Tibial nerve (tissue), 4 donors: ENCODE measurements at places on chromosomes 6 and 20. TPM values are rescaled to one million over a fixed set of nuclear protein-coding genes. Genes with fewer than 3 reads are reported as not detected.

DNA sequence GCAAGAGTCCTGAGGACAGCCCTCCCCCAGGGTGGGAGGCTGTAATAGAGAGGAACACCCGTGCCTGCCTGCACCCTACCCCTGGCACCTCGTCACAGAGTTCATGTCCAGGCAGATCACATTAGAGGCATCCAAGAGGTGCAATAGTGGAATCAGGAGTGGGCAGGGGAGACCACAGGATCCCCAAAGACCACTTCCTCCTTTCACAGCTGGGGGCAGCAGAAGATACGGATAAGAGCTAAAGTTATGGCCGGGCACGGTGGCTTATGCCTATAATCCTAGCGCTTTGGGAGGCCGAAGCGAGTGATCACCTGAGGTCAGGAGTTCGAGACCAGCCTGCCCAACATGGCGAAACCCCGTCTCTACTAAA, 1.5 kb upstream of the CAPN11 start:
- DNase-seq: no peak

NKAPL gene
- 1.2 TPM for total RNA-seq

DNA sequence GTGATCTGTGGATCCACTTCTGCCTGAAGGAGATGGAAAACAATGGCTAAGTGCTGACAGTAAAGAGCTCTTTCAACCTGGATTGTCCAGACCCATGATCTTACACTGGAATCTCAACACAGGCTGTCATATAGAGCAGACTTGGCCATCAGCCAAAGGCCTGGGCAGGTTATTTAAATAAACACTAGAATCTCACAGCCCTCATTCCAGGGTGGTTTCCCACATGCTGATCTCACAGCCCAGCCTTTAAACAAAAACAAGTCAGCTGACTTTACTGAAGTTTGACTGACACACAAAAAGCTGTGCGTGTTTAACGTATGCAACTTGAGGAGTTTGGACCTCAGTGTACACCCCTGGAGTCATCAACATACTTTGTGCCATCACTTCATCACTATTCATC, 28.4 kb downstream of the SYNDIG1 start:
- DNase-seq: no peak

DNA sequence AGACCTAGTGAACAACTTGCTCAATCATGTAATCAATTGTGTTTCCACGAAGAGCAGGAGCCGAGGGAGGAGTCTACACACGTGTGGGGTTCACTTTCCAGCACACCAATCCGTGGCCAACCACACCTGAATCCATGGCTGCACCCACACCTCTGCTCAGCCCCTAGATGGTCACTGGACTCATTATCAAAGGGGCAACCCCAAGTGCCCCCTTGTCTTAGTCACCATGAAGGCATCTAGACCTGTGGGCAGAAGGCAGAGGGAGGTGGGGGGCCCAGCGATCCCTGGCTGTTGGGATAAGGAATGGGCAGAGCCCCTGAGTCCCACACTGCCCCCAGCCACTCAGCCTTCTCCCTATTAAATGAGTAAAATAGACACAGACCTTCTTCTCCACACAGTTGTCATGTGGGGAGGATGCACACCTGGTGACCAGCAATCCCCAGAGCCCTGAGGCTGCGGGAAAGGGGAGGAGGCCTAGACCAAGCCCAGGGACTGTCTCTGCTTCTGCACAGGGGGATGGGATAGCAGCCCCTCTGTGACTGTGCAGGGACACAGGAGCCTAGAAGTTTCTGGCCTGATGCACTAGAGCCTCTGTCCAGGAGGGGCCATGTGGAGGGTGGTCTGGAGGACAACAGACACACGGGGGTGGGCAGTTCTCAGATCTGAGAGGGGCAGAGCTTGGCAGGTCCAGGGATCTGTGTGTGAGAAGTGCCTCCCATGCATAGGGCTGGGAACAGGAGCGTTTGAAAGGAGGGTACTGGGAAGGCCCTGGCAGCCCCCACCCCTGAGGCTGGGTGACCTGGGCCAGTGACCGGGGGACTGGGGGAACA, 1.9 kb upstream of the RAET1L start:
- DNase-seq: no peak

SCRT2 gene
- total RNA-seq: not detected

- no peak for DNase-seq
Measured at GRCh38 chr6:153493501-153493900, 362.4 kb upstream of the RGS17 start.

DNA sequence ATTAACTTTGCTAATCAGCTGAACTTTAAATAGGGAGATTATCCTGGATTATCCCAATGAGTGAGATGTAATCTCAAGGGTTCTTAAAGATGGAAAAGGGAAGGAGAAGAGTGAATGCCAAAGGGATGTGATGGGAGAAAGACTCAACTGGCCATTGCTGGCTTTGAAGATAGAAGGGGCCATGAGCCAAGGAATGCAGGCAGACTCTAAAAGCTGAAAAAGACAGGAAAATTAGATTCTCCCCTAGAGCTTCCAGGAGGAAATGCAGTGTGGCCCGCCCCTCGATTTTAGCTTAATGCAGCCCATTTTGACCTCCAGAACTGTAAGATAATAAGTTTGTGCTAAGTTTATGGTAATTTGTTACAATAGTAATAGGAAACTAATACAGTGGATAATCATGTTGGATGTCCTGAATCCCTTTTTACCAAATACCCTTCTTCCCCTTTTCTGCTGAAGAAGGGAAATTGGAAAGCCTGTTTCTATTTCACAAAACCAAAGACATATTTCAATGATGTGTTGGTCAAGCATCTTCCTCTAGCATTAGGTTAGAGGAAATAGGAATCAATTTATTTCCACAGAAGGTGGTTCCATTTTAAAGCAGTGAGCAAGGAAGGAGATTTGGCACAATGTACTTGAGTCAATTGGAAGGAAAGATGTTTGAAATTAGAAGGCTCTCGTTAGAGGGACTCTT, 3.3 kb upstream of the HDDC2 start:
- DNase-seq: no peak

DNA sequence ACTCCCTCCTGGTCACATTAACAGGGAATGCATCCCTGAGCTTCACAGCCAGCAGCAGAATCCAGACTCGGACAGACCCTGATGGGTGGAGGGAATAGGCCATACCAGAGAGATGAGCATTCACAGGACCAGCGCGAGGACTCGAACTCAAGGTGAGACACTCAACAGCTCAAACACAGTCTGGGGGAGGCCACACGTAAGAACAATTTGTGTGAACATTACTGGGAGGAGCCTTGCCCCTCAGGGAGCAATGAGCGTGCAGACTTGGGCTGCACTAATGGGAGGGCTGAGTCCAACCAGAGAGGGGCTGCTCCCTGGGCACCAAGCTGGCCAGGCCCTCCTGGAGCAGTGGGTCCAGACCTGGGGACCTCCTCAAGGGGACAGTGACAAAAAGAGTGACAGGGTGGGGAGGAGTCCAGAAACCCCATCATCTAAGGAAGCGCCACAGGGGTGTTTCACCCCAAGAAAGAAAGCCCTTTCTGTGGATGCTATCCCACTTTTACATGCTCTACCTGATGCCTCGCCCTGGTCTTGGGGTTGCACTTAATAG, 118.4 kb downstream of the MRPL14 start:
- DNase-seq: no peak

- DNase-seq: no peak
Measured at GRCh38 chr6:15285682-15286294, 39.9 kb downstream of the JARID2 start.

DNA sequence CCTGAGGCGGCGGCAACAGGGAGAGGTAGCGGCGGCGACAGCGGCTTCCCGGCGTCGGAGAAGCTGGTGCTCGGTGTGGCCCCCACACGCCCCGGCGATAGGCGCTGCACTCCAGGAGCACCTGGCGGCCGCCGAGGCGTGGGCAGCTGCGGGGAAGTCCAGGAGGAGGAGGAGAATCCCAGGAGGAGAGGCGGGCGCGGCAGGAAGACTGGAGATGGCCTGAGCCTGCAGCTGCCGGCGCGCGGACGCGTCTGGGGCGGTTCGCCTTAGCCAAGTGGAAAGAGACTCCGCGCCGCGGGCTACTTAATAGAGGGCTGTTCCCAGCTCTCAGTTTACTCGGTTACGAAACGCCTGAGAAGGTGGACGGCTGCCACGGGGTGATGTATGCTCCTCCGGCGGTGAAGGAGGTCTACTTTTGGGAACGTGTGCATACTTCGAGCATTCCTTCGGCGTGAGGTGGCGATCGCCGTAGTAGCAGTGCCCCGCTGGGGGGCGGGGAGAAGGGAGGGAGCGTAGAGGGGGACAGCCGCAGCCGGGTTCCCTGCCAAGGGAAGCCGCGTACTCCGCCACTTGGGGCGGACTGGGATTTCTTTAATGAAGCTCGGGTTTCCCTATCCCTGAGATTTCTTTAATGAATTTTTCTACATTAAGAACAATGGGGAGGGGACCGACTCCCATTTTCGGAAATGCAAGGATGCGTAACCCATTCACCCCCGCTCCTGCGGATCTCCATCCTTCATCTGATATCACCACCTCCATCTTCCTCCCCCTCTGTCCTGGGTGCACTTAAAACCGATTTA, at the start of gene COL12A1:
Gene COL12A1 (minus strand): TSS at position 278 of the 800 bp plus-strand sequence. CDS start 3,261 bp downstream, outside the sequence.
- peak; percentile 96 for DNase-seq

DNA sequence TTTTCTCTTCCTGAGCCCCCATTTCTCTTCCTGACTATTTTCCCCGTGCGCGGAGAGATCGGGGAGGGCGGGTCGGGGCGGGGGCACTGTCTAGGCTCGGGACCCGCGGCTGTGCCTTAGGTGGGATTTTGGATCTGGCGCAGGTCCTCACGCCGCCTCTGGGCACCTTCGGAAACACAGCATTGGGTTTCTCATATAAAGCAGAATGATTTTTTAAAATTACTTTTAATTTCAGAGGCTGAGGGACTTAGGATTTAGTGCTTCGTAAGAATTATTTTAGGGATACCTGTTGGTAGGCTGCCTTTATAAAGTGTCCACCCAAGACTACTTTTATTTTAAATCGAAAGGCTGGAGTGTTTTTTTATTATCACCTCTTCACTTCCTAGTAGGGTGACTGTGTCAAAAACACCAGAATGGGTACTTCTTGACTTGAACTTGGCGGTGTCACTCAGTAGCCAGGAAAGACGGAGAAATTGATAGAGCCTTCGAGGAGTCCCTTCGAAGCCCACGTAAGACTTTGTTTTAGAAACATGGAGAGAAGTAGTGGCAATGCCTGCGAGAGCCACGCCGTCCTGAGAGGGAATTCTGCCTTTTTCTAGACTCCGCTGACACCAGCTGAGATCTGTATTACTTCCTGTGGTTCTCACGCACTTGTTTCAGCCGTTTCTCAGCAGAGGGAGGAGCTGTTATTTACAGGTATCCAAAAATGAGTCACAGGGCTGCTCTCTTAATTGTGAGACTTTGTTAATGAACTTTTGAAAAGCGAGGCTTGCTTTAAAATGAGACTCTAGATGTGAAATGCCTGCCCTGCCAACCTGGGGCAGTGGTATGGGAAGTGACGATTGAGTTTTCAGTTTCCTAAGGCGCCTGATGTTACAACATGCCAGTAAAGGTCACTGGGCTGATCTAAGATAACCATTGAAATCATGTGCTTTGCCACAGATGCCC, 667 bp downstream of the STX11 start:
- peak; percentile 36 for DNase-seq

- no peak for DNase-seq
Measured at GRCh38 chr6:21461844-21462518, 131.6 kb upstream of the SOX4 start.

THBD gene
- 60.3 TPM for total RNA-seq

GRCh38 chr6:7004581-7005297, 103.0 kb upstream of the RREB1 start:
- no peak for DNase-seq

CLDN20 gene
- total RNA-seq: 3.6 TPM

GRCh38 chr6:68372991-68373390, 262.1 kb upstream of the ADGRB3 start:
- no peak for DNase-seq

GRCh38 chr20:23368316-23369071, 6.5 kb downstream of the GZF1 start:
- DNase-seq: no peak

SMIM28 gene
- not detected for total RNA-seq

- DNase-seq: peak; percentile 53
Measured at GRCh38 chr6:41723530-41724227, 11.7 kb downstream of the TFEB start.

DNA sequence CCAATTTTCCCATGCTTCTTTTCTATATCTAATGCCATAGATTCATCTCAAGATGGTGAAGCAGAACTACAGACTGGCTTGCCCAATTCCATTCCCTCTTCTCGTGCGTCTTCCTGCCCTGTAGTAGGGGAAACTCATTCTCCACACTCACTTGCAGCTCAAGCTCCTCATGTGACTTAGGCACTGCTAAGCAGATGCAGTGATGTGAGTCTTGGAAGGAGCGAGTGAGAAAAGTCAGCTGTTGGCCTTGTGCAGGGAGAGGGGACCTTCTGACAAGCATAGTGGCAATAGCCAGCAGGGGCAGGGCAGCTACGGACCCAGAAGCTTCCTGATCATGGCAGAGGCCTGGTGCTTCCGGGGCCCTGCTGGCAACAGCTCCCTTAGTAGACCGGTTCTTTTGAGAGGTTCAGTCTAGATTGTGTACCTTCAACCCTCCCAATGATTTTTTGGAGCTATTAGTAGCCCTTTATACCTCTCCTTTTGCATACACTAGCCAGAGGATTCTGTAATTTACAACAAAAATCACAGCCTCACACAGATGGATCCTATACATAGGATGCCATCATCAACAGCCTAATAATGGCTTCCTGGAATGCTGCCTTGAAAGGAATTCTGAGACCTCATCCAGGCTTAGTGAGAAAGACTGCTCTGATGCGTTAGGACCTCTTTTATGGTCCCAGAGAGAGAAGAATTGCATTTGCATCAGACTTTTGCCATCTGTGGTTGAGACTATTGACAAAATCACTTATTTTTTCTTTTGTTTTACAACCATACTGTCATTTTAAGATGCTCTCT, 121.5 kb upstream of the RIPOR2 start:
- DNase-seq: no peak

GRCh38 chr6:52416629-52417151, 3.5 kb upstream of the EFHC1 start:
- no peak for DNase-seq

DNA sequence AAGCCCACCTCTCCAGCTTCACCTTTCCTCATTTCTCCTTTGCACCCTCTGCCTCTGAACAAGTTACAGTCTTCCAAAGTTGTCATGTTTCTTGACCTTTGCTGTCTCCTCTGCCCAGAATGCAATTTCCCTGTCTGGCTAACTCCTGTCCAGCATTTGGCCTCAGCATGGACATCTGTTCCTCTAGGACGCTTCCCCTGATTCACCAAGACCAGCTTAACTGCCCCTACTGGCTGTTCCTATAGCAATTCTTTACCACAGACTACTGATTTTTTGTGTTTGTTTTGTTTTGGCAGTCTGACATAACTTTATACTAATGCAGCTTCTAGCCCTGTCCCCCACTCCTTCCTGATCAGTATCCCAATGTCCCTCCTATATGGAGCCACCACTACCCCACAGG, 13.4 kb downstream of the GNL1 start:
- no peak for DNase-seq

TMC2 gene
- 0.21 TPM for total RNA-seq

- no peak for DNase-seq
Measured at GRCh38 chr20:62832212-62832922, 15.5 kb downstream of the COL9A3 start.

- DNase-seq: no peak
Measured at GRCh38 chr20:48731536-48731935, 96.3 kb downstream of the PREX1 start.

GRCh38 chr6:104473021-104473429, 386.7 kb downstream of the HACE1 start:
- DNase-seq: no peak
